ENCODE measurements at places on chromosomes 16 and 17.

DNA sequence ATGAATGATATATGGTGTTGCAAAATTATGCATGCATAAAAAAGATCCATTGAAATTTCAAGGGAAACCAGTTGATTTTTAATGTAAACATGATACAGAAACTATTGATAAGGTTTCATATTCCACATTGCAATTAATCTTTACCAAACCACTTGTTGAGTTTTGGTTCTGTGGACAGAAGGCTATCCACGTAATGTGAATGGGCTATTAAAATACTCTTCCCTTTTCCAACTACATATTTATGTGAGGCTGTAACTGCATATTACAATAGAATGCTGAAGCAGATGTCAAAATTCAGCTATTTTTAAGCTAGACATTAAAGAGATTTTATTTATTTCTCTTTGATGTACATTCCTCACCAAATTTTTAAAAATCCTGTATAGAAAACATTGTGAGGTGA lies 33.7 kb upstream of the VPS4A start:
- no peak for DNase-seq

- DNase-seq, result peak; percentile 25
These were observed 17.2 kb upstream of the ALOX15 start for GRCh38 chr17:4658478-4659305.

- DNase-seq, result no peak
These were observed 4.8 kb upstream of the GOSR1 start for GRCh38 chr17:30472238-30472890.

DNA sequence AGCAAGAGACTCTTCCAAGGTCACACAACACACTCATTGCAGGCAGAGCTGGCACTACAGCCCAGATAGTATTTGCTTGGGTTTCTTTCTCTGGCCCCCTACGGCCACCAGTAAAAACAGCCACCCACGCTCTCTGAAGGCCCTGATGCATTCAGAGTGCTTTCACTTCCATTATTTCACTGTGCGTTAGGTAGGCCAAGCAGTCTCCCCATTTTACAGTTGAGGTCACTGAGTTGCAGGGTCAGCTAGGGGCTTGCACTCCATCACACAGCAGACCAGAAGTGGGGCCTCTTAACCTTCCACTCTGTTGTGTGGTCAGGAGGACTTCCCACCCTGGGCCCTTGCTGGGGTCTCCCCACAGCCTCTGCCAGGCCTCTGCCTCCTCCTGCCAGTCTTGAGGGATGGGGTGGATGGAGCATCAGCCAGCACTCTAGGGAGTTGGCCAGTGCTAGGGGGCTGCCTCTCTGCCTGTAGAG lies 2.5 kb downstream of the TBX21 start:
- no peak for DNase-seq

DNA sequence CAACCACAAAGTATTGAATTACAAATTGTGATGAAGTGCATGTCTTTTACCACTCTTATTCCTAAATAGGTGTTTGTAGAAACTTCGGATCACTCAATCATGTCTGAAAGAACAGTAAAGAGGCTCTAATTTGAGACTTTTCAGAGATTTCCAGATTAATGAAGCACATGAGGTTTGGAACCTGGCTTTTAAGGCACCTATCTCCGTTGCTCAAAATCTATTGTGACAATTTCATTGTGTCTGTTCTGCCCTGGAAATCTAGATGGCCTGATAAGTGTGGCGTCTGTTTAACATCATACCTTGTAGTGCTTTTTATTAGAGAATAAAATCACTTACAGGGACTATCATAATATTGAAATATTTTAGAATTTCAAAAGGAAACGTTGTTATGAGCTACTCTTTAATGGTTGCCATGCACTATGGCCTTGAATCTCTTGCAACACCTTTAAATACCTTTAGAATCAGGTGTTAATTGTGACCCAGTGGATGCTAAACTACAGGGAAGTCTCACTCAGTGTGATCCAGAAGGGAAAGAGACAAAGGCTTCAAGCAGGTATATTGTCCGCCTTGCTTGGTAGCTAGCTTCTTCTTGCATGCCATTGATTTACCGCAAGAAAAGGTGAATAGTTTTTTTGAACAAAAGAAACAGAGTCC lies 210.3 kb downstream of the CNTNAP4 start:
- DNase-seq, result no peak

DNA sequence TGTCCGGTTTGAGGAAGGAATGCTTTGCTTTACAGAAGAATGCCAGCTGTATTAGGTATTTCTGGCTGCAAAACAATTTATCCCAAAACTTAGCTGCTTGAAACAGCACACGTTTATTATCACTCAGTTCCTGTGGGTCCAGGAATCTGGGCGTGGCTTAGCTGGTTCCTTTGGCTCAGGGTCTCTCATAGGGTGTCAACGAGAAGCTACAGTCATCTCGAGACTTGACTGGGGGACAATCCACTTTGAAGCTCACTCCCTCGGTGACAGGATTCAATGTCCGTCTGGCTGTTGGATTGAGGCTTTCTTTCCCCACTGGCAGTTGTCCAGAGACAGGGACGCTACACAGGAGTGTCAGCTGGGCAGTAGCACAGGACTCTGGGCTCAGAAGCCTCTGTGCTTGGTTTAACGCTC lies 9.6 kb upstream of the RHBDF2 start:
- DNase-seq, result no peak

- no peak for DNase-seq
These were observed 14.0 kb downstream of the RNF43 start for GRCh38 chr17:58403311-58403710.

GRCh38 chr17:65514082-65514481 lies 47.4 kb downstream of the AXIN2 start:
- peak; percentile 16 for DNase-seq

- DNase-seq, result no peak
These were observed 232.8 kb downstream of the BCAS3 start for GRCh38 chr17:60910415-60910814.

GRCh38 chr16:10852286-10852685 lies 24.7 kb upstream of the CIITA start:
- no peak for DNase-seq

- no peak for DNase-seq
These were observed 74.0 kb downstream of the ENGASE start for GRCh38 chr17:79148584-79148983.

DNA sequence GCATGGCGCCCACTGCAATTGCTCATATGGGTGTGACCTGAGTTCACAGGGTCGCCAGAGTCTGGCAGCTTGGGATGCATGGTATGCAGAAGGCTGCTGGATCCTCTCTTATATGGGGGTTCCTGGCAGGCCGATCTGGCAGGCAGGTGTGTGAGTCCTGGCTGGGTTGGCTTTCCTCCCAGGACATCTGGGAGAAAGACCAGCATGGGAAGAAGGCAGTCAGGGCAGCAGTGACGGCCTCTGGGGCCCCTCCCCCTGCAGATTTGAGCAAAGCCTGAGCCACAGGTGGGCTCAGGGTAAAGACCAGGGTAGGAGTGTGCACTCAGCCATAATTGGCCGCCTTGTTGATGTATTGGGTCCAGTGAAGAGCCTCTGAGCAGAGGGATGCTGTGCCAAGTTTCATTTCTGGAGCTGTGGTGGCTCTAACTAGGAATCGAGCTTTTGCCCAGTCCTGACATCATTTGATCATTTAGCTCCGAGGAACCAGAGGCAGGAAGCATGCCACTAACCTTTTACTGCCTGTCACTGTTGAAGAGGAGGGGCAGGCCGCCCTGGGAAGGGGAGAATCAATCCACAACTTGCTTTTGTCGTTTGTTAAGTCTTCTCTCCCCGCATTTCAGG lies 174.3 kb downstream of the CCDC182 start:
- DNase-seq, result no peak

DNA sequence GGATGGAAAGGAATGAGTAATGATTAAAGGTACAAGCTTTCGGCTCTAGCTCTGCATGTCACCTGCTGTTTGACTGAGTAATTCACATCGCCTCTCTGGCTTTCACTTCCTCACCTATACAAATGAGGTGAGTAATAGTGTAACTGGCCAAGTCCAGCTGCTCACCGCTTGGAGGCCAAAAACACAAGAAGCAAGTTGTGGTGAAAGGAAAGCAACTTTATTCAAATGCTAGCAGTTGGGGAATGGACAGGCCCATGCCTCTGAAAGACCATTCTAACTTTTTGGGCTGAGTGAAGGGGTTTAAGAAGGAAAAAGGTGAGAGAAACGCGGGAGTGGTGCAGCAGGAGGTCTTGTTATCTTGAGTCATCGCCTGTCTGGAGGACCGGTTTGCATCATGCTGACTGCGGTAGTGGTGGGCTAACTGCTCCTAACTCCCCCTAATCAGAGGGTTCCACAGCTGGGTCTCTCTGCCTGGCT lies 45.7 kb upstream of the CSNK2A2 start:
- DNase-seq, result no peak
